MV-4-11 (cell line): ENCODE measurements at places on chromosomes 2 and 18.
A peak's percentile ranks its signal among the peaks of the same experiment; 100 is the strongest.

- DNase-seq, result no peak
These were observed 258.2 kb downstream of the IKZF2 start for GRCh38 chr2:212893216-212893615.

GRCh38 chr18:79896738-79897137 lies 54.7 kb downstream of the SLC66A2 start:
- no peak for DNase-seq

DNA sequence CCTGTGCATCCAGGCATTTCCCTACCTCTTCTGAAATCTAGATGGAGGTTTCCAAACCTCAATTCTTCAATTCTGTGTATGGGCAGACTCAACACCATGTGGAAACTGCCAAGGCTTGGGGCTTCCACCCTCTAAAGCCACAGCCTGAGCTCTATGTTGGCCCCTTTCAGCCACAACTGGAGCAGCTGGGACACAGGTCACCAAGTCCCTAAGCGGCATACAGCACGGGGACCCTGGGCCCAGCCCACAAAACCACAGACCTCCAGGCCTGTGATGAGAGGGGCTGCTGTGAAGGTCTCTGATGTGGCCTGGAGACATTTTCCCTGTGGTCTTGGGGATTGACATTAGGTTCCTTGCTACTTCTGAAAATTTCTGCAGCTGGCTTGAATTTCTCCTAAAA lies 255.4 kb downstream of the TDRD15 start:
- DNase-seq, result no peak

- no peak for DNase-seq
These were observed 54.6 kb downstream of the IL1R2 start for GRCh38 chr2:102046135-102046986.

GRCh38 chr18:79741362-79741700 lies 56.4 kb upstream of the KCNG2 start:
- no peak for DNase-seq

DNA sequence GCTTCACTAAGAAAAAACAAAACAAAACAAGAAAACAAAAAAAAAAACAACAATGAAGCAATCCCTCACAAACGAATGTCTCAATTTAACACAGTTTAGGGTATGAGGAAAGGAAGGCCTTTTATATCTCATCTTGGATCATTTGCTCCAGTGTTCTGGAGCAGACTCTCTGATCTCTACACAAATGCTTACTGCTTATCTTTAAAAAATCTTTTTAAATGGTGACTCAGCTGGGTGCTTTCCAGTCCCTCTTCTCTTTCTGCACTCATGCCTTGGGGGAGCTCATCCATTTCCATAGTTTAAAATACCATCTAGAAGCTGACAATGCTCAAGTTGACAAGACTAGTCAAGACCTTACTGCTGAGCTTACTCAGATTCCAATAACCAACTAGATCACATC lies 56.2 kb downstream of the ETAA1 start:
- DNase-seq, result no peak

DNA sequence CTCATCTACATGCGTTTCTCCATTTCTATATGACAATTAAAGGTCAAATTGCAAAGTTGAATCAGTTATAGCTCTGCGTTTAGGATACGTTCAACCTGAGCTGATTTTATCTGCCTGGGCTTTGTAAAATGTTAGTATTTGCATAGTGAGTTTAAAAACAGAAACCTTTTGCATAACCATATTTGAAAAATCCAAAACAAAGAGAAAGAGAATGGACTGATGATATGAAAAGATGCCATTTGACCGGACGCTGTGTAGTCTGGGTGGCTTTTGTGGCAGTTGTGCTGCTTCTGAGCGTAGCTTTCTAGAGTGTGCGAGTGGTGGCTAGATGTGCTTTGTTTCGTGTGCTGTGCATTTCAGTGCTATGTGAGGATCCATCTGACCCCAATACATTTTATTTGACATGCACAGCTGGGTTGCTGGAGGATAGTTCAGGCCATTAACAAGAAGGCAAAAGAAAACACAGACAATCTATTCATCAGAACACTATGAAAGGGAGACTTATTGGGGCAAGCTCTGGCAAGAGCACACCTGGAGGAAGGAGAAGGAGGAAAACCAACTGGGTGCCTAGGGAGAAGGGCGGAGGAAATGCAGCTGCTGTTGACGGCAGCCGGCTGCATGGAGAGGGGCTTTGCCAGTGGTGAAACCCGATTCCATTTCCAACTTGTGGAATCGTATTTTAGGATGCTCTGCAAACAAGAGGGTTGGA lies 126.8 kb downstream of the ACOXL start:
- no peak for DNase-seq

DNA sequence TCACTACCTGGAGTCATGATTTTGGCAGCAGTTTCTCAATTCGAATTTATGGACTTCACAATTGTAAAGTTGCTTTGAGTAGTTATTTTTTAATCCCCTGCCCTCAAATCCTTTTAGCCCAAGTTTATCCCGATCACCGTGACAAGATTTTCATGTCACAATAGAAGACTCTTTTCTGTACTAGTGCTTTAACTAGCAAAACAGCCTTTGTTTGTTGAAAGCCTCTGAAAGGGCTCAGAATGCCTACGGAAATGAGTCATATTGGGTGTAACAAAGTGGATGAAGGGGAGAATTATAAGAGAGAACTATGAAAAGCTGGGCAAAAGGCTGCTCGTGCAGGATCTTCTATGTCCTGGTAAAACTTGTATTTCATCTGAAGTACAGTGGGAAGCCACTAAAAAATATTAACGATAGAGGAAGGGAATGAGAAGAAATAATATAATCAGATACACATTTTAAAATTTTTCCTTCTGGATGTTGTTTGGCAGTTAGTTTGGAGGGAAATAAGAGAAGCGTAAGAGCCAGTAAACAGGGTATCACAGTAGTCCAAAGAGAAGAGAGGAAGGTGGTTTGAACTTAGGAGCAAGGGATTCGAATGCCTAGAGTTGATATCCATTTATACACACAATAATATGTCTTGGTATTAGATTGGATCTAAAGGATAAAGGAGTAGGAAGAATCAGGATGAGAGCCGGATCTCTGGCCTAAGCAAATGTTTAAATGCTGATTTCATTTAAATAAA lies 114.9 kb downstream of the GALNT13 start:
- no peak for DNase-seq

- no peak for DNase-seq
These were observed 1.5 kb downstream of the RND3 start for GRCh38 chr2:150485871-150486538.

- no peak for DNase-seq
These were observed 45.2 kb upstream of the SULT1C3 start for GRCh38 chr2:108194409-108195132.

- peak; percentile 64 for DNase-seq
These were observed 7.2 kb downstream of the CDC42EP3 start for GRCh38 chr2:37664231-37664643.

GRCh38 chr2:67854798-67855197 lies 208.0 kb downstream of the C1D start:
- no peak for DNase-seq

- DNase-seq, result no peak
These were observed 792.2 kb downstream of the SLC4A3 start for GRCh38 chr2:220419647-220420046.

DNA sequence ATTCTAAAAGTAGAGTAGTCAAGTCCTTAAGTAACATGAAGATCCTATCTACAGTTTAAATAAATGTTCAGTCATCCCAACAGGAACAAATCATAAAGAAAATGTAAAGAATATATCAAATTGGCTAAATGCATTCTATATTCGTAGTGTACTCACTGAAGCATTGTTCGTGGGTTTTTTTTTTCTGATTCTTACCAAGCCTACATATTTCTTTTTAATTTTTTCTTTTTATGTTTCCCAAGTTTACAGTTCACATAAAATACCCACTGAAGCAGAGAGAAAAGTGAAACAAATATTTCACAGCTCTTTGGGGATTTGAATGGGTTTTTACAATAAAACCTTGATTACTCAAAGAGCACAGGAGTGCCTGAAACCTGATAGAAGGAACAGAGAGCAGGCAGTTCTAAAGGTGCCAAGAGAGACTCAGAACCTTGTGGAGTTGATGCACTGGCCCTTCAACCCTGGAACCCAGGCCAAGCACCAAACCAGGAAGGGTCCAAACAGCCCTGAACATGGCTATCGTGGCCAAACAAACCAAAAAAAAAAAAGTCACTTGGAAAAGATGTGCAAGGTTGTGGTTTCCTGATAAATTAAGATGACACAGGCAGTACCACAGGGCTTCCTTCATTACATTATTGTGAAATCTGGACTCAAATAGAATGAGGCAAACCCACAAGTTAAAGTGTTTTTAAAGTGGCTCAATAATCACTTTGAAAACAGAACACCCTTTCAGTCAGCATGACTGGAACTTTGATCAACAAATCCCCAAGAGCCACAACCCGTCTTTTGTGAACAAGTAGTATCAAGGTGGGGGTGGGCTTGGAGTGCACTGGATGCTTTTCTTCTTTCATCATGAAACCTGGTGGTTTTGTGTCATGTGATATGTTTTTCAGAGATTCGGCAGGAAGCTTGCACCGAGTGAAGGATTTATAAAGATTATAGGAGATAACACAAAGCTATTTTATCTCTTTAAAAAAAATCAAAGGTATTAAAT lies 245.0 kb upstream of the FN1 start:
- peak; percentile 94 for DNase-seq

DNA sequence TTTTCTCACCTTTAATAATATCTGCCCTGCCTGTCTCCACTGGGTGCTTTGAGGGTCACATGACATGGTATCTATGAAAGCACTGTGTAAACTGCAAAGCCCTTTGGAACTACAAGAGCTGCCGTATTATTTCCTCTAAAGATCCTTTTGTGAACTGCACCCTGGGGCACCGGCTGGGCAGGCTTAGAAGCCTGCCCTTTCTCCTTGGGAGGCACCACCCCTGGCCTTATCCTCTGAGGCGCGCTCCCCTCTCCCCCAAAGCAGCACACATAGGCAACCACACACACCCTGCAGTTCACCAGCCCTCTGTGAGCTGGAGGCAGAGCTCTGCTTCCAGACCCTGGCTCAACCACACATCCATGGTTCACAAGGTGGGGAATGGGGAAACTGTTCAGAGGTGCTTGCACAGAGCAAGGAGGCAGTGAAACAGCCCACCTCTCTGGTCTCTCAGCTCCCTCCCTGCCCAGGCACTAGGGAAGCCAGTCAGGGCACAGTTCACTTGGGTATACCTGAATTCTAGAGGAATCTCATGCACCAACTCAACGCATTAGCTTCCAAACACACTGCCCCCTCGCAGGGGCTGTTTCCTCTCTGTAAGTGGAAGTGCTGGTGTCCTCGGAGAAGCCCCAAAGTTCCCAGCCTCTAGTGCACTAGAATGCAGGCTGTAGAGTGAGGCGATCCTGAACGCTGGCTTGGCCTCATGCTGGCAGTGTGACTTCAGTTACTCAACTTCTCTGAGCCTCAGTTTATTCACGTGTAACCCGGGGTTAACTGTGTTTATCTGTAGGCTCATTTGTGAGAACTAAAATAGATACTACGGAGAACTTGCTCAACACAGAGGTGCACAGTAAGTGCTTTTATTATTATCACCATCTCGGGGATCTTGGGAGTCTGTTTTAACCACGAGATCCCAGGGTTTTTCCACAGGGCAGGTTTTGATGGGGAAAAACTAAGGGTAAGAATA lies 11.0 kb downstream of the SIGLEC15 start:
- no peak for DNase-seq

- DNase-seq, result no peak
These were observed 26.0 kb upstream of the GALR1 start for GRCh38 chr18:77223653-77224052.

- no peak for DNase-seq
These were observed 134.2 kb downstream of the CBLN2 start for GRCh38 chr18:72409903-72410302.

GRCh38 chr2:237475704-237476141 lies 11.3 kb upstream of the MLPH start:
- DNase-seq, result peak; percentile 17

DNA sequence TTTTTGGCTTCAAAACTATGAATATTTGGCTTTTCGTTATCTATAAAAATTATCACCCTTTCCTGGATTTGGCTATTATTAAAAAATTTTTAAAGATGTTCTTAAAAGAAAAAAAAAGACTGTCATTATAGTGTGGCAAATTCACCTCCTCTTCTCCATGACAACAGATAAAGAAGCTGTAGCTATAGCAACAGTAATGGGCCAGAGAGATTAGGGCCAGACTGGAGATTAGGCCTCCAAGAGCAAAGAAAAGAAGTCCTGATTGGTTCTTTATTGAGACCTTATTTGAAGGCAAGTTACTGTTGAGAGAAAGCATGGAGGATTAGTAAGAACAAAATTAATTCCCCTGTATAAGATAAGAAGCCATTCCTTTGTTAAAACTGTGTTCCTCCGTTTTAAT lies 812.5 kb downstream of the DCC start:
- DNase-seq, result no peak

DNA sequence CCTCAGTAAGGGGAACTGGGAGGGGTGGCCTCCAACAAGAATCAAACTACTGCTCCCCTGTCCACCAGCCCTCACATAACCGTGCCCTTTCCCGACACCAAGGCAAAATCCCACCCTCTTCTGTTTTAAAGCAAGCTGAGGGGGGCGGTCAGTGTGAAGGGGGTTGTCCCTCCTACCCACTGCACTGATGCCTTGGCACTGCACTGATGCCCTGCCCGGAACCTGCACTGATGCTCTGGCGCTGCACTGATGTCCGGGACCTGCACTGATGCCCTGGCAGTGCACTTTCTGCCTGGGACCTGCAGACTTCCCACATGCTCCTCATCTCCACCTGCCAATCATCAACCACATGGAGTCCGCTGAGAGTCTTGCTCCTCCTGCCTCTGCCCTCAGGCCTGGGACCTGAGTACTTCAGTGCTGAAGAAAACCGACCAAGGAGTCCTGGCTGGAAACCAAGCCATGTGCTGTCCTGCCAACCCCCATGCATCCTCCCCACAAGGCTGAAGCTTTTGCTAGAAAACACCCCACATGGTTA lies 179.5 kb downstream of the SMAD2 start:
- DNase-seq, result no peak

DNA sequence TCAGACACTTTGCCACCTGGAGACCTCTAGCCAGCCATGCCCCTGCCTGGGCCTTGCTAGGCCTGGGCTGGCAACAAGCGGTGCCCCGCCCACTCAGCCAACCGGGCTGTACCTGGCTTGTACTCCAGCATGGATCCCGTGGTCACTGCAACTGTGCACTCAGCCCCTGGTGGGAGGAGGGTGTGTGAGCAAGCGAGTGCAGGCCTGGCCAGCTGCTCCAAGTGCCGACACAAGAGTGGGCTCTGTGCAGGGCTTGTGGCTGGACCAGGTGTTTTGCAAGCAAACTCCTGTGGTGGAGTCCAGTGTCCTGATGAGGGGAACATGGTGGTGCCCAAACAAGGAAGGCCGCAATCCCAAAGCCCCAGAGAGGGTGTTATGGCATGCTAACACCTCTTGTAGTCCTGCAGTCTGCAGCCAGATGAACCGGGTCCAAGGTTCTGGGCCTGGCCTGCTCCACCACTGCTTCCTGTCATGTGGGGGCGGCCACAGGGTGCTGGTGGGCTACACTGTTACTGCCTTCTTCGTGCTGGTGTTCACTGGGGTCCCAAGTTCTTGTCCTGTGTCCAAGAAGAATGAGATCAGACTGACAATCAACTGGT lies 60.1 kb upstream of the CD28 start:
- no peak for DNase-seq

GRCh38 chr2:8268172-8268783 lies 413.6 kb upstream of the ID2 start:
- no peak for DNase-seq

- DNase-seq, result no peak
These were observed 502.1 kb downstream of the PARD3B start for GRCh38 chr2:205047273-205047839.

- DNase-seq, result no peak
These were observed 56.5 kb upstream of the ERBB4 start for GRCh38 chr2:212595036-212595654.

GRCh38 chr2:14654835-14655282 lies 22.3 kb downstream of the LRATD1 start:
- DNase-seq, result no peak
